Cortex of kidney (tissue), 1 donor: ENCODE measurements at places on chromosomes 5 and 9.

DNA sequence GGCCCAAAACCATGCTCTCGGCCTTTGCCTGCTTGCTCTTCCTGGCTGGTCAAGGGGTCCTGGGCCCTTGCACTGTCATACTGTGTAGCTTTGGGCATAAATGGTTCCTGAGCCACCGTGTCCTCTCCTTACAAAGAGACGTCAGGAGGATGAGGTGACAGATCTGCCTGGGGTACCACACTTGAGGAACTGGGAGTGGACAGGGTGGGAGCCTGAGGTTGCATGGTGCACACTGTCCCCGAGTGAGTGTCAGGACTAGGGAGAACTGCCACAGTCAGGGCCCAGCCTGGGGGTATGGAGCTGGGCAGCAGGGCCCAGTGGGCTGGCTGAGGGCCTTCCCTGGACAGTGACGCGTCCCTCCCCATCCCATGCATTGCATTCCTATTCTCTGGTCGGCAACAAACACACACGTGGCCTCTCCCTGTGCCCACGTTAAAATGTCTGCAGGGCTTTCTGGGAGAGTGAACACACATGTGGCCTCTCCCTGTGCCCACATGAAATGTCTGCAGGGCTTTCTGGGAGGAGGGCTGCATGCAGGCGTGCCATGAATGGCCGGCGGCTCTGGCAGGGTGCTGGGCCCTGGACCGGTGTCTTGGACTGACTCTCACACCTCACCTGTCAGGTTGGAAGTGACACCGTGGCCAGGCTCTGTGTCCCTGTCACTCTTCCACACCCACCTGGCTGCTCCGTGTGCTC is 122.1 kb upstream of the COL5A1 start:
- no peak for DNase-seq

DNA sequence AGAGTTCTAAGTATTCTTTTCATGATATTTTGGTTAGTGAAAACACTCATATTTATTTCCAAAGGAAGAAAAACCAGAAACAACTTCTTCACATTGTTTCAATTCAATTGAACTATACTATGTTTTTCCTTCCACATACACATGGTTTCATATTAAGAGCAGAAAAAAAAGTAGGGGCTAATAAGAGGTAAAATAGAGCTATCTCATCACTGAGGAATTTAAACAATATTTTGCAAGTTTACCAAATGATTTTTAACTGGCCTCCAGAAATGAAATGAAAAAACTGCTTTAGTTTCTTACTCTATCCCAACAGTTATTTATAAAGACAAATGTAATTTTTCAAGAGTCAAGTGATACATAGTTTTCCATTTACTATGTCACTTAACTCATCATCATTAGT is 233.5 kb downstream of the RFX3 start:
- no peak for DNase-seq

DNA sequence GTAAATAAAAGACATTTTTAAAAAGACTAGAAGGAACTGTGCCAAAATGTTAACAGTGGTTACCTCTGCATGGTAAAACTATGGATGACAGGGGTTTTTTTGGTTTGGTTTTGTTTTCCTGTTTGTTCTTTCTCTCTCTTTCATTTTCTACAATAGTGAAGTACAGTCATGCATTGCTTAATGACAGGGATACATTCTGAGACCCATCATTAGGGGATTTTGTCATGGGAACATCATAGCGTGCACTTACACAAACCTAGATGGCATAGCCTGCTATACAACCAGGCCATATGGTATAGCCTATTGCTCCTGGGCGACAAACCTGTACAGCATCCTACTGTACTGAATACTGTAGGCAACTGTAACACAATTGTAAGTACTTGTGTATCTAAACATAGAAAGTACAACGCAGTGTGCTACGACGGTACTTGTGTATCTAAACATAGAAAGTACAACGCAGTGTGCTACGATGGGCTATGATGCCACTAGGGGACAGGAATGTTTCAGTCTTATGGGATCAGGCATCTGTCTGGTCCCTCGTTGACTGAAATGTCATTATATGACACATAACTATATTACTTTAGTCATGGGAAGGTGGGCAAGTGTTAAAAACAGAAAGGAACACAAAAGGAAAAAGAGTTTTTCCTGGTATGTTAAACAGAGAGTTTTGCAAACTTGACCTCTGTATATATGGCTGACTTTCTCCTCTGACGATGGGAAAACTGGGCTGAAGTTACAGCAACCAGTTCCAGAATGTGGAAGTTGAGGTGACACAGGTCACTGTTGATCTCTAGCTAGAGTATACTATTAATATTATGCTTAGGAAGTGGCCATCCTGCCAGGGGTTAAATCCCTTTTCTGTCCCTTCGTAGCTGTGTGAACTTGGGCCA is 7.4 kb upstream of the ADAM19 start:
- DNase-seq: no peak

DNA sequence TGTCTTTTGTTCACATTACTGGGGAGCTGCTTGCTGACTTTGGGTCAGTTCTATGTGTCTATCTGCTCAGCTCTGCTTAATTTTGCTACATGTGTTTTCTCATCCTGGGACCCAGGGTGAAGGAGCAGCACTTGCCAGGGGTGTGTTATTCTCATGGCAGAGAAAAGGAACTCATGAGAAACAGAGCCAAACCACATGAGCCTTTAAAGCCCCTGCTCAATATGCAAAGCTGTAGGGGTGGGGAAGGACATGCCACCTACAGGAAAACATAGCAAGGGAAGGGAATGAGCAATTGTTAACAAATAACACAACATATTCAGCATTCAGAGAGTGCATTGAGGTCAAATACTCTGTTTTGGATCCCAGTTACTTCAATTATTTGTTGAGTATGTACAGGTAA is 290.9 kb downstream of the CDK5RAP2 start:
- no peak for DNase-seq

DNA sequence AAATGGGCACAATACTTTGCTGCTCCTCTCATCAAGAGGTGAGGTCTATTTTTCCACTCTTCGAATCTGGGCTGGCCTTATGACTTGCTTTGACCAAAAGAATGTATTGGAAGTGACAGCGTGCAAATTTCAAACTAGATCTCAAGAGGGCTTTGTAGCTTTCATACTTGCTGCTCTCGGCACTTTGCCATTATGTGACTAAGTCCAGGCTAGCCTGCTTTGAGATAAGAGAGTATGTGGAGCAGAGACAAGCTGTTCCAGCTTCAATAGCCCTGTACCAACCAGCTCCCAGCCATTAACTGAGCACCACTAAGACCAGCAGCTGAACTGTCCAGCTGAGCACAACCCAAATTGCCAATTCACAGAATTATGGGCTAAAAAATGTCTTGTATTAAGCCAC is 124.6 kb downstream of the ACER2 start:
- no peak for DNase-seq

DNA sequence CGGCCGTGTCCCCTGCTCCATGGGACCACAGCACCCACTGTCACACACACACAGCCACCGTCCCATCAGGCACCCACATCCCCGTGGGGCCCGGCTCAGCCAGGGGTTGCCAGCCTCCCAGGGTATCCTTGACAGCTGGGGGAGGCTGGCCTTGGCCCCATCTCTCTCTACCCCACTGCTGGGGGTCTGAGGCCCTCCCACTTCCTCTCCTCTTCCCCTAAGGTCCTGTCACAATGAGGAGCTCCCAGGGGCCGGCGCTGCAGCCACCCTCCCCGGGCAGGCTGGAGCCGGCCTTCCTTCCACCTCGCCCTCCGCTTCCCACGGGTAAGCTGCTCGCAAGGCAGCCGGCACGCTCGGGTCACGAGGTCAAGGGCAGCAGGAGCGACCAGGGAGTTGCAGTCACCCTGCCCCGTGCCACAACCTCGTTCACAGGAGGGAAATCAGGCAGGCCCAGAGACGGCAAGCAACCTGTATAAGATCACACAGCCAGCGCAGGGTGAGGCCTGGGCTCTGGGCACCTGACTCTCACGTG is 38.6 kb upstream of the NOTCH1 start:
- no peak for DNase-seq
